ENCODE measurements at places on chromosomes 6 and 20. TPM values are rescaled to one million over a fixed set of nuclear protein-coding genes. Genes with fewer than 3 reads are reported as not detected.

The SLC22A1 gene
- 0.25 TPM for total RNA-seq

GRCh38 chr20:3663031-3663701 is at the start of gene GFRA4:
Gene GFRA4 (minus strand): TSS chr20:3663399. CDS start chr20:3663399, 0 bp downstream.
- no peak for DNase-seq

GRCh38 chr6:118467181-118467580 is 80.9 kb upstream of the PLN start:
- no peak for DNase-seq

DNA sequence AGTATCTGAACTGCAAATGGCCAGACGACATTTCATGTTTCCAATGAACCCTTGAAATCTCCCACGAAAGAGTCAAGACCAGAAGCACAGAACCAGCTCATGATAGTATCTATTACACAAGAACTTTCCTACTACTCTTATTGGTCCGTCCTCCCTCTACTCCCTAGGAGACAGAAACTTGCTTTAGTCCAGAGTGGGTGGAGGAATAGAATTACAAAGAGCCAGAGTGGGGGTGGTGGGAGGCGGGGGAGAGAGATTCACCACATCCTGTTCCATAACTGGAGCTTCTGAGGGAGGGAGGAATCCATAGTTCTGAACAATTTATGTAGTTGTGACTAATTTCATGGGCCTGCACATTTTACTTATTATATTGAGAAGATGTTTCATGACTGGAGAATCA is 18.5 kb upstream of the WFDC10A start:
- no peak for DNase-seq

- DNase-seq: no peak
These were observed 102.4 kb upstream of the SUPT3H start for GRCh38 chr6:45479834-45480751.

The SH3BGRL2 gene
- total RNA-seq: 0.12 TPM

GRCh38 chr6:7587631-7588100 is 2.3 kb upstream of the SNRNP48 start:
- DNase-seq: no peak

DNA sequence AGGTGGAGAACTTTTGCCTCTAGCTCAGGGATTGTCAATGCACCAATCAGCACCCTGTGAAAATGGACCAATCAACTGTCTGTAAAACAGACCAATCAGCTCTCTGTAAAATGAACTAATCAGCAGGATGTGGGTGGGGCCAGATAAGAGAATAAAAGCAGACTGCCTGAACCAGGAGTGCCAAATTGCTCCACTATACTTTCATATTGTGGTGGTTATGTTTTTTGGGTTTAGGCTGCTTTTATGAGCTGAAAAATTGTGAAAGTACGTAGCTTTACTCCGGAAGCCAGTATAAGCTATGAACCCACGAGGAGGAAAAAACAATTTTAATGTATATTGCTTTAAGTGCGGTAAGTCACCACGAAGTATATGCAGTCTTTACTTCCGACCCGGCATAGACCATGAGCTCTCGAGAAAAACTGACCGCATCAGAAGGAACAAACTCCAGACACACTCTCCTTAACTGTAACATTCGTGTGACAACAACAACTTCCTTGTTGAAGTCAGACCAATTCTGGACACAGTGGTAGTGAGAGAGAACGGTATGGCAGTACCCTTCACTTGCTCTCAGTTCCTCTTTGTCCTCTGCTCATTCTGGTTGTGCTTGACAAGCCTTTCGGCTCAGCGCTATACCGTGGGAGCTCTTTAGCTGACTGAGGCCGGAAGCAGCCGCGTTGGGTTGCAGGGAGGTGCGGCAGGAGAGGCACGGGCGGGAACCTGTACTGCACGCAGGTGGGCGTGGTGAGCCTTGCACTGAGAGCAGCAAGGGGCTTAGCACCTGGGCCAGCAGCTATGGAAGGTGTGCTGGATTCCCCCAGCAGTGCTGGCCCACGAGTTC is 81.9 kb upstream of the E2F3 start:
- DNase-seq: peak; percentile 88

- no peak for DNase-seq
These were observed 62.9 kb downstream of the TRMT6 start for GRCh38 chr20:5887386-5887785.

DNA sequence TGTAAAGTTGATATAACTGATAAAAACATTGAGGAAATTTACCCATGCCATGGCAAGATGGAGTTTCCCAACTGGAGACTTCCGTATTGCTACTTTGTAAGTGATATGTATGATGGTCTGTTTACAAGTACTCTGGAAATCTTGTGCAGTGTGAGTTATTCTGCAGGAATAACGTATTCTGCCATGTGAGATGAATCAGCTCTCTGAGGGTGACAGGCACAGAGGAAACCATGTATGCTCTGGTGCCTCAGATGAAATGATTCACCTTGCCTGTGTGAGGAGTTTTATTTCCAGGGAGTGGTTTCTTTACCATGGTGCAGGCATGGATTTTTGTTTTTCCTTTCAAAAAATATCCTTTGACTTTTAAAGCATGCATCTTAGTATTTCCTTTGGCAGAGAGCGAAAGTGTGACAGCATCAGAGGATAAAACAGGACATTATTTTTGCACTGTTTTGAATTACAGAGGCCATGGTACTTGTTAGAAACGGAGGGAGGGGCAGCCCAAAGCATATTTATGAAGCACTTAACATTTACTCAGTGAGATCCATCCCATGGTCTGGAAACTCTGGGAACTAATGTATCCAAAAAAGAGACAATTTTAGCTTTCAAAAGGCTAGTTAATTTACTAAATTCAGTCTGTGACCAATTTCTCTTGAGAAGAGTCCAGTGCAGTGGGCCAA is 36.0 kb upstream of the MTRF1L start:
- no peak for DNase-seq

- no peak for DNase-seq
These were observed 12.0 kb downstream of the TAB2 start for GRCh38 chr6:149329529-149329928.

- DNase-seq: no peak
These were observed 62.1 kb upstream of the ADGRB3 start for GRCh38 chr6:68572975-68573374.

DNA sequence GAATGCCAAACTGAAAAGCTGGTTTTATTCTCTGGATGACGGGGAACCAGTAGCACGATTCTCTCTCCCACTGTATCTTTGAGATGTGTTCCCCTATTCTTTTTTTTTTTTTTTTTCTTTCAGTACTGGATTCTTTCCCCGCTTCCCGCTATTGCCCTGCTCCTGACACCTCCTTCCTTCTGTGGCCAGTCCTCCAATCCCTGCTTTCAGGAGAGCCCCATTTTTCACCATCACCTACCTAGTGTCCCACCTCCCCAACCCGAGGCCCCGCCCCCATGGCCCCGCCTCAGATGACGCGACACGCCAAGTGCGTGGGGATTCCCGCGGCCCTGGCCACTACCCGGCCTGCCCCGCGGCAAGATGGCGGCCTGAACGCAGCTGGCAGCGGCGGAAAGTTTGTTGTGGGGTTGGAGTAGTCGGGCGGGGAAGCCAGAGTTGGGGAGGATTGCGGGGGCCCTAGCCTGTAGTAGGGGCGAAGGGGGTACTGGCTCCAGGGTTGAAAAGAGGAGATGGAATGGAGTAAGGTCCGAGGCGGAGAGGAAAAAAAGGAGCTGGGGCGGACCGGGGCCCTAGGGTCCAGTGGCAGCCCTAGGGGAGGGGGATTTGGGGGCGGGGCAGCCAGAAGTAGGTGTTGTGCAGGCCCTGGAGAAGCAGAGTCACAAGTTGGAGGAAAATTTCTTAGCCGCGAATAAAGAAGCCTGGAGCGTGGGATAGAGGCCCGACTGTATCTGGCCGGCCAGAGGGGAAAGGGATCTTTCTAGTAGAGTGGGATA is at the start of gene TJAP1:
TJAP1 (plus strand) TSS at position 336 of the 773 bp plus-strand sequence. CDS start 21,432 bp downstream, outside the sequence.
- DNase-seq: peak; percentile 96

GRCh38 chr6:129183681-129184301 is 300.9 kb downstream of the LAMA2 start:
- DNase-seq: no peak

DNA sequence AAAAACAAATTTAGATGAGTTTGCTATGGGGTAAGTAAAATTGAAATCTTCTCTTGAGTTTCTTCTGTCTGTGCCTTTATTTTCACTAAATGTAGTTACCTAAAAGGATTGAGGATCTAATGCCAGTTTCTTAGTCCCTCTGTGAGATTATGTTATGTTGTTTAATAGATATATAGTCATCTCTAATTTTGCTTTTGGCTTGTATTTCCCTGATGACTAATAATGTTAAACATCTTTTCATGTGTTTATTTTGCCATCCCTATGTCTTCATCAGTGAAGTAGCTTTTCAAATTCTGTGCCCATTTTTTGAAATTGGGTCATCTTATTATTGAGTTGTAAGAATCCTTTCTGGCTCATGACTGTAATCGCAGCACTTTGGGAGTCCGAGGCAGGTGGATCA is 13.7 kb downstream of the QRSL1 start:
- no peak for DNase-seq

GRCh38 chr6:85461798-85462170 is 11.9 kb downstream of the NT5E start:
- no peak for DNase-seq

DNA sequence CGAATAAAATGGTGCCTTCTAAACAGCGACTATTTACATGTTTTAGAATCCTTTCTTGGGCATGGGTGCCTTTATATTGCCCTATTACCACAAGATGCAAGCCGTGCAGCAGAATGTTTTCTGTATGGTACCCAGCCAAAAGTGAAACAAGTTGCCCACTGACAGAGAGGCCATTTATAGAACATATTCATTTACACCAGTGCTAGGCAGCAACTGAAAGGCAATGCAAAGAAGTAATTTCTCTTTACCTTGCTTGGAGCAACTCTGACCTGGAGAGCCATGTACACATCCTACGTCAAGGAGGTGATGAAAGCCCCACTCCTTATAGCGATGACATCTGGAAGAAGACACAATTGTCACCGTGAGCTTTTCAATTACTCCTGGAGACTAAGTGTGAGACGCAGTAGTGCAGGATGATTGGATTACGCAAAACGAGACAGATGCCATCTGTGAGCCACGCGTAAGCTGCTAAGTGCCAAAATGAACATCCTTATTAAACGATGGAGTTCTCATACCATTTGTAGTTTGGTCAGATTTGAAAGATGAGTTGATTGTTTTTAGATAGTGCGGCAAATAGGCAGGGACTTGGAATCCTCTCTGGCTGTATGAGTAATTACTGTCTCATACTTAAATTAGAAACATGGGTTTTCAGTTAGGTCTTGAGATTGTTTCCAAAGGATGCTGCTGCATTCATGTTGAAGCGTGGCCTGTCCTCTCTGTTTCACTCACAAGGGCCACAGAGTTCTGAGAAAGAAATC is at the start of gene TMEM244:
TMEM244 (minus strand) TSS at position 408 of the 758 bp plus-strand sequence; CDS start at position 281, 127 bp downstream.
- DNase-seq: peak; percentile 12

DNA sequence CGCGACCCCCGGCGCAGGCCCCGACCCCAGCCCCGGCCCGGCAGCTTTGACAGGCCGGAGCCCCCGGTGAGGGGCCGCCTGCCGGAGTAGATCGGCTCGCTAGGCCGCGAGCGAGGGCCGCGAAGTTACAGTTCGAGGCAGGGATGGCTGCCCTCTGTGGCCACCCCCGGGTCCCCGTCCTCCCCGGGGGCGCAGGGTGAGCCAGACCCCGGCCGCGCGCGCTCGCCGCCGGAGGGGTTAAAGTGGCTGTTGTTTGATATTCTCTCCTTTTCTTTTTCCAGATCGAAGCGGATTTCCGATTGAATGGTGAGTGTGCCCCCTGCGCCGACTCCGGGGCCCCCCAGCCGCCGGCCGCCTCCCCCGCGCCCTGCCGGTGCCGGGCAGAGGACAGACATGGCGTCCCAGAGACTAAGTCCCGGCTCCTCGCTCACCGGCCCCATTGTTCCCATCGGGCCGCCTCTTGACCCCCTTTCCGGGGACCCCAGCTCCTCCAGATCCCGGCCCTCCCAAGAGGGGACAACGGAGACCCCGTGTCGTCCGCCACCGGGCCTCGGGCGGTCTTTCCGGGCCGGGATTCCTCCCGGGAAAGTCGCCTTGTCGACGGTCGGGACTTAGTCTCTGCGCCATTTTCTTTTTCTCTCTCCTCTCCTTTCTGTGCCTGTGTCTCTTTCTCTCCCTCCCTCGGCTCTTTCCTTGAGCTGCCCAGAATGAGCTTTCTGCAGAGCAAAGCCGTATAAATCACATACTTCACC is 704 bp downstream of the TOP1 start:
- DNase-seq: peak; percentile 26

The FAM83D gene
- total RNA-seq: 22.6 TPM

The NUDT3 gene
- total RNA-seq: 12.4 TPM

GRCh38 chr6:13398421-13398994 is 70.2 kb upstream of the TBC1D7 start:
- DNase-seq: no peak

The SPEF1 gene
- 0.17 TPM for total RNA-seq

DNA sequence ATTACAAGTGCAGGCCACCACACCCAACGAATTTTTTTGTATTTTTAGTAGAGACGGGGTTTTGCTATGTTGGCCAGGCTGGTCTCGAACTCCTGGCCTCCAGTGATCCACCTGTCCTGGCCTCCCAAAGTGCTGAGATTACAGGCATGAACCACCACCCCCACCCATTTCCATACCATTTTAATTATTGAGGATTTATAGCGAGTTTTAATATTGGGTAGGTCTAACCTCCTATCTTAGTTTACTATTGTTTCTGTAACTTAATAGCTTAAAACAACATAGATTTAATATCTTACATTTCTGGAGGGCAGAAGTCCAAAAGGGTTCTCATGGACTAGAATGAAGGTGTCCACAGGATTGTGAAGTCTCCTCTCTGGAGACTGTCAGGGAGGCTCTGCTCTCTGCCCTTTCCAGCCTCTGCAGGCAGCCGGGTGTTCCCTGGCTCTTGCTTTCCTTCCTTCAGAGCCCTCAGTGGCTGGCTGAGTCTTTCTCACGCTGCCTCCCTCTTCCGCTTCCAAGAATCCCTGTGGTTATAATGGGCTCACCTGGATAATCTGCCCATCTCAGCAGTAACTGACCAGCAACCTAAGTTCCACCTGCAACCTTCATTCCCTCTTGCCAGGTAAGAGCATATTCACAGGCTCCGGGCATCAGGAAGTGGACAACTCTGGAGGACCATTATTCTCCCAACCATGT is 18.6 kb upstream of the BCAS4 start:
- no peak for DNase-seq

The RIN2 gene
- not detected for total RNA-seq

GRCh38 chr6:166179704-166180103 is 12.1 kb upstream of the TBXT start:
- no peak for DNase-seq

DNA sequence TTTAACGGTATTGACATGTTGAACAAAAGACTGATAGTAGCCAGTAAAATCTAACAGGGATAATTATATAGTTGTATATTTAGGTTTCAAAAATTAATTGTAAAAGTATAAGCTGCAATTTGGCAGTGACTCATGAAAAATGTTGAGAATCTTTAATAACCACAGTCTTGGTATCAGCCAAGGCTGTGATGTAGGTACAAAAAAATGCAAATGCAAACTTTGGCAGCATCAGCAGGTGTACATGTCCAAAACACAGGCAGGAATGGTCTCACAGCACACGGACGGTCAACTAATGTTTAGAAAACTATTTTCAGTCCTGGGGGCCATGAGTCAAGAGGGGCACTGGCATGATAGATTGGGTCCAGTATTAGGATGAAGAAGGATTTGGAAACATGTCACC is 58.5 kb upstream of the BEND3 start:
- no peak for DNase-seq

Measured in activated CD4-positive, alpha-beta T cell treated with anti-CD3 and anti-CD28 coated beads, Interleukin-2, amount 10 ng/mL, durations not matched to agents 7 days and 5 days (primary cell).